Adrenal gland (tissue), 19 donors: ENCODE measurements at places on chromosomes 7 and 10. TPM values are rescaled to one million over a fixed set of nuclear protein-coding genes. Genes with fewer than 3 reads are reported as not detected.

Gene ANKRD30A
- not detected for total RNA-seq

Gene C10orf120
- total RNA-seq = not detected

GRCh38 chr7:97078023-97078969, 39.2 kb upstream of the SDHAF3 start:
- no peak overlapping the region for H3K4me3 ChIP-seq
- no peaks in the 10 kb centered on the region for H3K4me1 ChIP-seq
- DNase-seq = no peak
- peaks cover 4% of the 10 kb centered on the region for H3K27me3 ChIP-seq
- H3K27ac ChIP-seq = no peak overlapping the region

DNA sequence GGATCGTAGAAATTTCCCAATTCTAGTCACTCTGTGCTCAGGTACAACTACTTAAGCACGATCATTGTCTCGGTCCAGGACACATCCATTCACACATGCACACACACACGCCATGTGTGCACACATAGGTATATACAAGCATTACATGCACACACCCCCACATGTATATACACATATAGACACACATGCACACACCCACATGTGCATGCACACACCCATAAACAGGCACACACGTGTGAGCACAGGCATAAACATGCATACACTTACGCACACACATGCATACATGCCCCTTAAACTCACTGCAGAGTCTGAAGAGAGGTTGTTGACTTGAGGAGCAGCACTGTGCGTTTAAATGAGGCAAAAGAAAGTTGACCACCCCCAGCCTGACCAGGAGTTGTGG, 32.5 kb upstream of the INSIG1 start:
- peaks cover 4% of the 10 kb centered on the region for H3K27me3 ChIP-seq
- H3K36me3 ChIP-seq = no peaks in the 10 kb centered on the region
- H3K27ac ChIP-seq = no peak overlapping the region
- H3K4me3 ChIP-seq = no peak overlapping the region
- no peak for DNase-seq

DNA sequence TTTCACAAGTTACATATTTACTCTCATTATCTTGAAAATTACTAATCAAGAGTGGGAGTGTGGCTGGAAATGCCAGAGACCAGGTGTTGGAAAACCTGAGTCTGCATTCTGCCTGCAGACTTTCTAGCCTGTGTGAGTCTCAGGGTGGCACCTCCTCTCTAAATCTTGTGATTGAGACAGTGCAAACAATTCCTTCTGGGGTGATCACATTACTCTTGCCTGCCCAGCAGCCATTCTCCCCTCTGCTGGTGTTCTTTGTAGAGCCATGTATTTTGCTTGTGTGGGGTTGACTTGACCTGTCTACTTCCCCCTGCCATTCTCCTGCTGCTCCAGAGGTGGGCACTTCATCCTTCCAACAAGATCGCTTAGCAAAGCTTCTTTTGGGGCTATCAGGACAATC, 101.1 kb downstream of the RAPGEF5 start:
- no peak for DNase-seq
- no peaks in the 10 kb centered on the region for H3K36me3 ChIP-seq
- H3K4me1 ChIP-seq = no peaks in the 10 kb centered on the region
